Mesenteric fat pad (tissue), 1 donor: ENCODE measurements at places on chromosomes 5 and 9. TPM values are rescaled to one million over a fixed set of nuclear protein-coding genes. Genes with fewer than 3 reads are reported as not detected.

DNA sequence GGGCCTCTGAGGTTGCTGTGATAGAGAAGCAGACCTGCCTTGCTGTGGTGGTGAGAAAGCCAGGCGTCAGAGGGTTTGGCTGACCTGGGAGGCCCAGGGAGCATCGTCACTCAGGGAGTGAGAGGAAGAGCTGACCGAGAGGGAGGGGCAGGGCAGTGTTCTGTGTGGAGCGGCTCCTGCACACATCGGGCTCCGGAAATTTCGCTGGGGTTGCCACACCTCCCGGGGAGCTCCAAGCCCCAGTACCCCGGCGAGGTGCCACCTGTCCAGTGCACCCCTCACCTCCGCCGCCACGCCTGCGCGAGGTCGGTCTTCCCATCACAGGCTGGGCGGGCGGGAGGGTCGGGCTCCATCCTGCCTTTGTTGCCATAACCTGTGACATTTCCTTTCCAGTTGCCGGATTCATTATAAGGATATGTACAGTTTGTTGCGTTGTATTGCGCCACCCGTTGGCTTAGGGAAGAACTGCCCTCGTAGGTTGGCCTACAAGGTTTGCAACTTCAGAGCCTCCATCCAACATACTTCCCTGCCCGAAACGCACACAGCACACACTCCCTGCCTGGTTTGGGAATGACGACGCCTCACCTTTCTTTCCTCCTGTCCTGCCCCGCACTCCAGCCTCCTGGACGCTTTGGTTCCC lies 223.2 kb downstream of the CACNA1B start:
- peak; percentile 82 for DNase-seq

DNA sequence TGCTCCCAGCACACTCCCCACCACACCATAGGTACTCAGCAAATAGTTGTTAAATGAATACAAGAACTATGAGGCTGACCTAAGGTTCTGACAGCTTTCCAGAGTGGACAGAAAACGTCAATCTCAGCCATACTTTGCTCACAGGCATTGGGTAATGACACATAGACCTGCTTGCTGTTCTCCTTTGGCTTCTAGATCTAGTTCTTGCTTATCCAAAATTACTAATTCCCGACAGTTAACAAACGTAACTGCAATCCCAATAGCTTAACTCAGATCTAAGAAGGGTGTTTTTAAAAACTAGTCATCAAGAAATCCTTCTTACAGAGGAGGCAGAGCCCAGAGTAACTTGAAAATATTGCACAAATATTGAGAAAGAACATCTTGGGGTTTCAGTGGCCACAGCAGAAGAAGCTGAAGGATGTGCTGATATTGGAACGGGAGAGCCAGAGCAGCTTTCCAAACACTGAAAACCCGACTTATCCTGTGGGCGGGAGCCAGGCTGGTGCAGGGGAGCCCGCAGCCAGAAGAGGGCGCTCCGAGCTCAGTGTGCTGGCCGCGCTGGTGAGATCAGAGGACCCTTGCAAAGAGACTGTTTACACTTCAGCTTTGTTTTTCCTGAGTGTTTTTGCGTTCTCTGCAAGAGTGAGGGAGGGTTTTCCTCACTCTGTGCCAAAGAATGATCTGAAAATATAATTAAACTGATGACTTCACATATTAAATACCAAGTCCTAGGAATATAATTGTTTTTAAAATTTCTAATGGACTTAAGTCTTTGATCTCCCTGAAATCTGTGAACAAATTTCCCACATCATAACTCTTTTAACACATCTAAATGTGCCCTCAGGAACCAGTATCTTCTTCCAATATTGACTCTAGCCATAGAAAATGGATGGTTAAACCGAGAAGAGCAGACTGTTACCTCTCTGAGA lies 30.3 kb downstream of the FGF1 start:
- DNase-seq, result no peak

DNA sequence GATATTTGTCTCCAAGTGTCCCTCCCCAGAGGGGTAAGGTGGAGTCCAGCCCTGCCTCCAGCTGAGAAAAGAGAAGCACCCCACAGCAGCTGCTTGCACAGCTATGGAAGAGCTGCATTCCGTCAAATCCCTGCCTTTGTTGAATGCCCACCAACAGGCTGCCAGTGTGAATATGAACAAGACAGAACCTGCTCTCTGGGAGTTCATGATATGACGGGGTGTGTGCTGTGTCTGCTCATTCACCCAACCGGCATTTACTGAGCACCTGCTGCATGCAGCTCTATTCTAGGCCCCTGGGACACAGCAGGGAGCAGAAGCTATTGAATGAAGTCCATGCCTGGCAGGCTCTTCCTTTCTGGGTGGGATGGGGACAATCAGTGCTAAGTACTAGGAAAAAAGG lies 238.8 kb downstream of the GADD45G start:
- no peak for DNase-seq

DNA sequence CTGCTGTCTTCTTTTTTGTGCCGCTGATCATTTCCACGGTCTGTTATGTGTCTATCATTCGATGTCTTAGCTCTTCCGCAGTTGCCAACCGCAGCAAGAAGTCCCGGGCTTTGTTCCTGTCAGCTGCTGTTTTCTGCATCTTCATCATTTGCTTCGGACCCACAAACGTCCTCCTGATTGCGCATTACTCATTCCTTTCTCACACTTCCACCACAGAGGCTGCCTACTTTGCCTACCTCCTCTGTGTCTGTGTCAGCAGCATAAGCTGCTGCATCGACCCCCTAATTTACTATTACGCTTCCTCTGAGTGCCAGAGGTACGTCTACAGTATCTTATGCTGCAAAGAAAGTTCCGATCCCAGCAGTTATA lies 17.1 kb downstream of the F2R start:
- no peak for DNase-seq

GRCh38 chr9:95343725-95344287 lies 26.3 kb upstream of the FANCC start:
- DNase-seq, result no peak

DNA sequence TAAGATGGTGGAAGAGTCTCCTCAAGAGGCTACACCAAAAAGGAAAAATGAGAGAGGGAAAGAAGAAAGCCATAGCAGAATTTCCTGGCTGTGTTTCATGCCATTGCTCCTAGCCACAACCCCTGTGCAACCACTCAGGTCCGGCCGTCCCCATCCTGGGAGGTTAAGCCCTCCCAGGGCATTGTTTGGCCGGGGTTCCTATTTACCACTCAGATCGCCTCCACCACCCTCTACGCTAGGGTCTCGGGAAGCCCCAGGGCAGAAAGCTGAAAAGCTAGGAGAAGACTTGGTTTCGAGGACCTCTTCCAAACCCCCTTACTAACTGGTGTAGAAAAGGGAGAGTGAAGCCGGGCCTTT lies 715 bp downstream of the RC3H2 start:
- no peak for DNase-seq

DNA sequence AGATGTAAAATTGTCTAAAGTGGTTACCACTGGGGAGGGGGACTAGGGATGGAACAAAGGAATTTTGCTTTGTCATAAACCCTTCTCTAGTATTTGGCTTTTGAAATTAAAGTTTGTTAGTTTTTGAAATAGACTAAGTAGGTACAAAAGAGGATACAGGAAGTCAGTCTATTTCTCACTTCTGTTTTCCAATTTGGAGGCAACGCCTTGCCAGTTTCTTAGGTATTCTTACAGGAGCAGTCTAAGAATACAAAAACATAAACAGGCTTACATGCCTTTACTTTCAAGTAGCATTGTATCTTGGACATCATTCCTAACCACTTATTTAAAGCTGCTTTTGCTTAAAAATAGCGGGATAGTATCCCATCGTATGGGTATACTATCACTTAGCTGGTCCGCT lies 34.4 kb downstream of the ALG2 start:
- DNase-seq, result no peak

- no peak for DNase-seq
Observed at GRCh38 chr9:34272101-34272541, 56.9 kb downstream of the KIF24 start.

DNA sequence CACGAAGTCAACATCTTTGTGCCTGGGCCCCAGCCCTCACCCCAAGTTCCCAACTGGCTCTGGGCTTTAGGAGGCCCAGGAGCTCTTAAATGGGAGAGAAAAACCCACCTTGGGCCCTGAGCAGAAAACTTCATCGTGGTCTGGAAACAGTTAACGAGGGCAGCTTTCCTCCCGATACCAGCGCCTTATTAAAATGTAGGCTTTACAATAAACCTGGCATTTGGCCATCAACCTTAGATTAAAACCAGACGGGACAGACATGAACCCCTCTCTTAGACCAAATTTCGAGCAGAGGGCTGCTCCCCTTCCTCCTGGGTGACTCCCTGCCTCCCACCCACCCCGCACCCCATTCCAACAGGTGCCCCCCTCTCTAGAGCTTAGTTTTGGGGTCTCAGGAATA lies 39.4 kb downstream of the PRRX2 start:
- no peak for DNase-seq

- no peak for DNase-seq
Observed at GRCh38 chr9:68914751-68915150, 99.2 kb downstream of the PRKACG start.

The PPP2R2B gene
- total RNA-seq, result 0.29 TPM

The CRB2 gene
- not detected for total RNA-seq

The SPATA31A5 gene
- total RNA-seq, result not detected
